DND-41 (cell line): ENCODE measurements at places on chromosomes 7 and 10.

- DNase-seq, result no peak
Observed at GRCh38 chr10:12797471-12798262, 203.8 kb downstream of the CCDC3 start.

GRCh38 chr7:30935569-30935877, 23.9 kb downstream of the AQP1 start:
- no peak for DNase-seq

DNA sequence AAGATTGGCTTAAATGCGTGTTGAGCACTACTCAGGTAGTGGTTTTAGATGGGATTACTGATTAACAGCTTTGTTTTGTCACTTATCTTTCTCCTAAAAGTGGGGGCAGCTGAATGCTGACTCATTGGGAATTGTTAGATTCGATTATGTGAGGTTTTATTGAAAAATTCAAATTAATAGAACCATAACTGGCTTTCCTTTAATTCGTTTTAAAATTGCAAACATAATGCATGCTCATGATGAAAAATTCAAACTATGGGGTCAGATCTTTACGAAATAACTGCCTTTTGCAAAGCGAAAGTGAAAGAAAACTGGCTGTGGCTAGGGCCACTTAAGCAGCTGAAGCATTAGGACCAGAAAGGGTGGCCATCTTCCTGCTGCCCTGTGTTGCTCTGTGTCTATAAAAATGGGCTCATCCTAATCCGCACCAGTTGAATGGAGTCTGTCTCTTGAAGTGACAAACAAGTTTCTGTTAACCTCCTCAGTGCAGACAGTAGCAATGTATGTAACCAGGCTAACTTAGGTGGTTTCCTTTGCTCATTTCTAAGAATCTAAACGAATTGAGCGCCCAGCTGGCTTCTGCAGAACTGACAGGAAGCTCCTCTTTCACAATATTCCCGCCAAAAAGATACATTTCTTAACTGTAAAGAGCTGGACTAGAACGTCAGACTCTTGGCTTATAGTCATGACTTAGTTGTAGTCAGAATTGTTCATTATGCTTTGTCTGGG, 27.8 kb downstream of the DENND10 start:
- peak; percentile 89 for DNase-seq

- DNase-seq, result no peak
Observed at GRCh38 chr10:61547297-61547696, 94.1 kb upstream of the TMEM26 start.

GRCh38 chr10:110808615-110809014, 63.1 kb upstream of the PDCD4 start:
- DNase-seq, result no peak

- DNase-seq, result no peak
Observed at GRCh38 chr10:95477175-95477520, 84.0 kb downstream of the SORBS1 start.

DNA sequence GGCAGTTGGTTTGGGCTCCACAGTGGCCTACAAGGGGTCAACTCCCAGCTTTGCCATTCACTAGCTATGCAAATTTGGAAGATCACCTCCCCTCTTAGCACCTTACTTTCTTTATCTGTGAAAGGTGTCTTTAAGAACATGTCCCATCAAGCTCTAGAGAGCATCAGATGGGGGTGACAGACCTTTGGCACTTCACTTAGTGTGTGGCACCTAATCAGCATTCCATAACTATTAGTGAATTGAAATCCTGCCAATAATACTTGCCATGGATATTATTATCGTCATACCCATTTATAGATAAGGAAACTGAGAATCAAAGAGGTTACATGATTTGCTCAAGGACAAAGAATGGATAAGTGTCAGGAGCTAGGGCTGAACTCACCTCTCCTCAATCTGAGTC, 51.9 kb downstream of the PLPP4 start:
- DNase-seq, result no peak

- DNase-seq, result no peak
Observed at GRCh38 chr7:53697913-53698312, 662.5 kb downstream of the POM121L12 start.

GRCh38 chr7:2313450-2314208, 612 bp downstream of the SNX8 start:
- DNase-seq, result no peak

GRCh38 chr10:107163076-107163855, 1.2 kb downstream of the SORCS1 start:
- no peak for DNase-seq

DNA sequence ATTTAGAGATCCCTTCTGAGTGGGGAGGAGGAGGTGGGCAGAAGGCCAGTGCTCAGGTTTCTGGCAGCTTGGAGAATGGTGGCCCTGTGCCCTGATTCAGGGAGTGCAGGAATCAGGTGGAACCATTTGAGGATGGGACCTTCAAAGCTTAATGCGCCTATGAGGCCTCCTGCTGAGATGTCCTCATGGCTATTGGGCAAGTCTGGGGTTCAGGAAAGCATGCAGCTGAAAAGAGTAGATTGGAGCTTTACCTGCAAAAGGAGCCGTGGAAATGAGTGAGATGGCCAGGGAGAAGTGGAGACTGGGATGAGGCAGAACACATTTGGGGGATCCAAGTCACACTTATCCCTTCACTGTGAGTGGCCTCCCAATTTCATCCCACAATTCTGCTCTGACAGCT, 6.1 kb downstream of the FFAR4 start:
- DNase-seq, result no peak

DNA sequence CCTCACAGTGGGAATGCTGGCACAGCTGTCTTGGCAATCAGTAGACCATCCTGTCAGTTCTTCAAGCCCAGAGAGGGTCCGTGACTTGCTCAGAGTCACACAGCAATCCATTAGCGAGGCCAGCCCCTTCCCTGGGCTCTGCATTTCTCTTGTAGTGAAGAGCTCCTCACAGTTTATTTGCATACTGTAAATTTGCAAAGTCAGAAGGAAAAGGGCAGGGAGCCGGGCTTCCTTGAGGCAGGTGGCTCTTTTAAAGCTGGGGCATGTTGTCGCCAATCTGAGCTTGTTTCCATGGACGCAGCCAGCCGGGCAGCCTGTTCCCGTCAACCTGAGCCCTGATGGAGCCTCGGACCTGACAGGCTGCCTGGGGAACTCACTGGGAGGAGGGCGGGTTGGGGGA, 123.4 kb downstream of the CUX1 start:
- no peak for DNase-seq

DNA sequence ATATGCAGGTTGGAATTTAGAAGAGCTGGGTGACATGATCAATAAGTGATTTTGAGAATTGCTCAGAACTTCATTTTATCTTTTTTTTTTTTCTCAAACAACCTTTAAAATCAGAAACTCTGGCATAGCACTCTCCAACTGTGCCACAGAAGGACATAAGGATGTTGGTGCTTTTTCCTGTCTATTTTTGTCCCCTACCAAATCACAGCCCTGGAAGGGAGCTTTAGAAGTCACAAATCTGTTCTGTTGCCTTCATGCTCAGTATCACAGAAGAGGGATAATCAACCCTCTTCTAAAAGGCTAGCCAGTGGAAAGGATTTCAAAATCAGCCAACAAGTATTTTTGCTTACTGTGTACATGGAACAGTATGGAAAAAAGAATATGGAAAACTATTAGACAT, 14.8 kb upstream of the NRP1 start:
- no peak for DNase-seq

GRCh38 chr10:6128591-6129251, 39.9 kb downstream of the RBM17 start:
- no peak for DNase-seq

GRCh38 chr7:142808802-142809583, 38.2 kb downstream of the PRSS2 start:
- DNase-seq, result peak; percentile 100

- DNase-seq, result no peak
Observed at GRCh38 chr7:122709930-122710646, 7.4 kb upstream of the RNF148 start.

GRCh38 chr10:99522470-99523250, 10.1 kb upstream of the NKX2-3 start:
- DNase-seq, result no peak

GRCh38 chr10:73910764-73911552, at the start of gene PLAU:
TSS of gene PLAU (plus strand) at chr10:73911132. CDS start at chr10:73911556, 424 bp downstream.
- DNase-seq, result peak; percentile 59

GRCh38 chr7:151051108-151051507, 2.8 kb downstream of the ASIC3 start:
- DNase-seq, result peak; percentile 84

DNA sequence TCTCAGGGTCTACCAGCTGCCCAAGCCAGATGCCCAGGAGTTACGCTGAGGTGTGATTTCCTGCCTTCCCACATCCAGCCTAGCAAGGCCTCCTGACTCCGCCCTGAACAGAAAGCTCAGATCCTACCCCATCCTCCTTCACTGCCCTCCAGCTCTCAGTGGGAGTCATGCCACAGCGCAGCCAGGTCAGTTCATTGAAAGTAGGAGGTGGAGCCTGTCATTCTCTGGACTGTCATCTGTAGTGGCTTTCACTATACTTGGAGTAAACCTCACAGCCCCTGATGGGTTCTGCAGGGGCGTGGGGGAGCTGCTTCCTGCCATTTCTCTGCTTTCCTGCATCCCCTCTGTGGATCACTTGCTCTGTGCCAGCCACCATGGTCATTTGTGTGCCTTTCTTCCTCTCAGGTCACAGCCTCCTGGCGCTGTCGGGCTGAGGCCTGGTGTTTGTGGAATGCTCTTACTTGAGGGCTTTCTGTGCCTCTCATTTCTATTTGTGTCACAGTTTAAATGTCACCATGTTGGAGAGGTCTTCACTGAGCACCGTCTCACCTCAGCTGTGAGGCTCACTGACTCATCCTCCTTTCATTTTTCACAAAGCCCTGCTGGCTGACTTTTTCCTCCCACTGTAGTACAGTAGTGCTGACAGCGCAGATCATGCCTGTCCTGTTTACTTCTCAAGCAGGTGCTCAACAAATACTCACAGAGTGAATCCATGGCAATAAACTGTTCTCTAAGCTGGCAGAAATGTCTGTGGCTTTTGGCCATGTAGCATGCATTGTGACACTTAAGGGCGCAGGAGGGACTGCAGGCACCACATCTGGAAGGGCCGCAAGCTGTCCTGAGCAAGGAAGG, 61.0 kb upstream of the TMEM248 start:
- DNase-seq, result no peak

DNA sequence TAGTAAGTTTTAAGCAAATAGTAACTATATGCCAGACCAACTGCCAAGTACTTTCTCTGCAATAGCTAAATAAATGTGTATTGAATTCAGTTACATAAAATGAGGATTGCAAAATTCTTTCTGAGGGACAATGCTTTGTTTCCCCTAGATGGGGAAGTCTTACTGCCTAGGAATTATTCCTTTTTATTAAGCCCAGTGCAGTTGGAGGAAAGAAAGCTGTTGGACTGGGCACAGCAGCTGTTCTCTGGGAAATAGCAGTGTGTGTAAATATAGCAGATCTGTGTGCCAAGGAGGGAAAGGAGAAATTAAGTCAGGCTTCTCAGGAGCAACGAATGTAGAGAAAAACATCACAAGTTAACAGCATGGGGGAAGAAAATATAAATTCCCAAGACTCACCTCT, 77.1 kb downstream of the SEC23IP start:
- DNase-seq, result no peak

GRCh38 chr10:112287844-112288243, 4.6 kb downstream of the TECTB start:
- DNase-seq, result no peak

- DNase-seq, result no peak
Observed at GRCh38 chr10:111872591-111872990, 311.0 kb downstream of the GPAM start.

- no peak for DNase-seq
Observed at GRCh38 chr7:28474640-28475039, 62.3 kb downstream of the CREB5 start.

GRCh38 chr10:87861566-87861952, 1.8 kb downstream of the KLLN start:
- peak; percentile 27 for DNase-seq

DNA sequence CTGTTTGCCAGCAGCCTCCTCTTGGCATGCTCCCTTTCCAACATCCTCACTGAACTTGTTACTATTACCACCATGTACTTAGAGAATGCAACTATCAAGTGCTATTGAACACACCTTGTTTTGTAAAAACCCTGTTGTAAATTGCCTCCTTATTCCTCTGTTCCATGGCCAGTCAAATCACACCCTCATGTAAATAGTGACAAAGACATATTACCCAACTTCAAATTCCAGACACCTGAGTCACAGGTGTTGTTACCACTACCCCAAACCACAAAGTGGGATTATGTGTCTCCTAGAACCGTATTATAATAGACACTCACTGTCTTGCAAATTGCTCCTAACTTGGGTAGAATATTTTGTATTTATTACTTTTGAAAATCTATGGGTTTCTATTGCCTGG, 263.2 kb upstream of the C7orf33 start:
- DNase-seq, result no peak

GRCh38 chr7:125462615-125463014, 533.0 kb upstream of the POT1 start:
- DNase-seq, result no peak

GRCh38 chr10:77422491-77423338, 214.9 kb downstream of the KCNMA1 start:
- DNase-seq, result no peak

DNA sequence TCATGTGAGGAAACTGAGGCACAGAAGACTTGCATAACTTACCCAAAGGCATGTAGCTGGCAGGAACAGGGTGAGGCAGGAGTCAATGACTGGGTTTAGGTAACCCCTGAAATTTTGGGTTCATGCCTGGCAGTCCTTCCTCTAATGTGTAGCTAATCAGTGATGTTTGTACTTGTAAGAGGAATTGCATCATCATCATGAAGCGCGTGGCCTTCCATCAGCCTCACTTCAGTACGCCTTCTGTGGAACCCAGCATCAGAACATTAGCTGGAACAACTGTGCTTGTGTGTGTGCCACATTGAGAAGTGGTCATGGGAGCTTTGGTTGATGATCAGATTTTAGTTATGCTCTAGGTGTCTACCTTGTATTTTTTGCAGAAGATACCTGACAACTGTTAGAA, 18.2 kb upstream of the STMP1 start:
- DNase-seq, result no peak

DNA sequence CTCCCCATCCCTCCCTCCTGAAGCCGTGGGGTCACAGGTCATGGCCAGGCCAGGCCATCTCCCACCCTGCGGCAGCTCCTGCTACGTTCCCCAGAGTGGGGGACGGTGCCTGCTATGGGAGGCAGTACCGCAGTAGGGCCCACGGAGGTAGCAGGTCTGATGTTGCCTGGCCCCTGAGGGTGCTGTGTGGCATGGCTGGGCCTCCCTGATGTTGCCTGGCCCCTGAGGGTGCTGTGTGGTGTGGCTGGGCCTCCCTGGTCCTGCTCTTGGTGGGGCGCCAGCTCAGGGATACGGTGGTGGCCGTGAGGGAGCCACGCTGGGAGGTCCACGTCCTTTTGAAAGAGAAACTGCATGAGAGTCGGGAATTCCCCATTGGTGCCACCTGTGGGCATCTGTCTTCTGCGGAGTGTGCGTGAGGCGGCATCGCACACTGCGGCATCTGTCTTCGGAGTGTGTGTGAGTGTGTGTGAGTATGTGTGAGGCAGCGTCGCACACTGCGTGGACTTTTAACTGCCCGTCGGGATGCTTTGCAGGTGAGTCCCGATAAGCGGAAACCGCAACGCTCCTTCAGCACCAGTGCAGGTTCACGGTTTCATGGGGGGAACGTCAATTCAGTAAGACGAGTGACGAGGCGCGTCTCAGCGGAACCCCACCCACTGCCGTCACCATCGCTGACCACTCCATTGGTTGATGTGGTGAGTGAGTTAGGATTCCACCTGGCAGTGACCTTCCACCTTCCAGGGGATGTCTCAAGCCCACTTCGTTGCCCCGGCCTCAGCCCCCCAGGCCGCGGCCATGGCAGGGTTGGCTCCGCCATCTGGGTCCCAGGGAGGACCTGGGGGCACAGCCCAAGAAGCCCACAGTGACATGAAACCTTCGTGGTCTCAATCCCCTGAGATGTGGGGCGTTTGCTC, 51.2 kb upstream of the CFAP46 start:
- no peak for DNase-seq

- no peak for DNase-seq
Observed at GRCh38 chr10:29151005-29151404, 137.9 kb upstream of the LYZL1 start.
